Hematopoietic multipotent progenitor cell treated with erythropoietin and hydrocortisone succinate and interleukin-3 and kit ligand, for 15 days (in vitro differentiated cells): ENCODE measurements at places on chromosomes 12 and 14.

GRCh38 chr12:64097366-64098105 is 124.6 kb downstream of the KICS2 start:
- no peak for DNase-seq

DNA sequence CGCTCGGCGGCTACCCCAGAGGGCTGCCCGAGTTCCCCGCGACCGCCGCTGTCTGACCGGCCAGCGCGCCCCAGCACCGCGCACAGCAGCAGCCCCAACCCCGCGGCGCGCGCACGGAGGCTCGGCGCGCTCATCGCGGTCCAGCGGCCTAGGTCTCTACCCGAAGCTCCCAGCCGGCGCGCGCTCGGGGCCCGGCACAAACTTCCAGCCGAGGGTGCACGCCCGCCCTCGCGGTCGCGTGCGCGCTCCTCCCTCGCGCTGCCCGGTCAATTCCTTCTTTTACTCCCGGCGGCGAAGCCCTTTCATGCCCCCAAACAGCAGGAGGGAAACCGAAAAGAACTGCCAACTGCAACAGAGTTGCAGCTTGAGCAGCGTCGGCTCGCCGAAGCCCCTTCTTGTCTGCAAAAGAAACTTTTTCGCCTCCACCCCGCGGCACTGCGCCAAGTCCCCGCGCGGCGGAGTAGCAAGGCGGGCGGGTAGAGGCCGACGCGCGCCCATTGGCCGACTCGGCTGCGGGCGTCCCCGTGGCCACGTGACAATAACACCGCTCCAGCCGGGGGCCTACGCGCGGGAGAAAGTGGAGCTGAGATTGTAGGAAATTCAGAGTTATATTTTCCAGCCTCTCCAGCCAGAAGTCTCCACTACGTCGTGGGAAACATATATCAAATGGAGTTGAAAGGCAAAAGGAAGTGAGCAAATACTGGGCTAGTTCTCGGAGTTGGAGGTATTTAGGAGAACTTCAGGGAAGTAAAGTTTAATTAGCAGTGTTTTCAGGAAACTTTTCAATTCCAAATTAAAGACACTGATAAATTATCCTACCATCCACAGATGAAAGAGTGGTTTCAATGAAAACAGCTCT is at the start of gene LRIG3:
LRIG3 (minus strand) TSS at position 403 of the 859 bp plus-strand sequence; CDS start at position 134, 269 bp downstream.
- no peak for DNase-seq

DNA sequence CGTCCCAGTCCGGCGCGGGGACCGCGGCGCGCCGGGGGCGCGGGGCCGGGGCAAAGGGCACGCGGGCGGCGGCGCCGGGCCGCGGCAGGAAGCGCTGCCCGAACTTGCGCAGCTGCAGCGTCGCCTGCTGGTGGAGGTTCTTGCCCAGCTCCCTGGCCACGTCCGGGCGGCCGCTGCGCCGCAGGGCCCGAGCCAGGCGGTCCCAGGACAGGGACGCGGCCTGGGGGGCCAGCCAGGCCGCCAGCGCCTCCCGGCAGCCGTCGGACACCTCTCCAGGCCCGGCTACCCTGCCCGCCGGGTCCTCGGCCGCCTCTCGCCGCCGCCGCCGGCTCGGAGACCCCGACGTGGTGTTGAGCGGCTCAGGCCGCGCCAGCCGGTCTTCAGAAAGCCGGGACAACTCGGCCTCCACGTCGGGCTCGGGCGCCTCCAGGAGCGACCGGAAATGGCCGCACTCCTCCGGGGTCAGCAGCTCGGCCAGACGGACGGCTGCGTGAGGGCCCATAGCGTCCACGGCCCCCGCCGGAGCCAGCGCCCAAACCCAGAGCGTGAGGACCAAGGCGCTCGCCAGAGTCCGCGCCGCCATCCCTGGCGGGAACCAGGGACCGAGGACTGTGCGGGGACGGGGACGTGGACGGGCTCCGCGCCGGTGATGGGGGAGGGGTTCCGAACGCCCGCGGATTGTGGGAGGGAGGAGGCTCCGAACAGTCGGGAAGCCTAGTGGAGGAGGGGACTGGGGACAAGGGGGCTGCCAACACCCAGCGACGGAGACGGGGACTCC is 34.0 kb downstream of the FIGNL2 start:
- DNase-seq = no peak

- DNase-seq = no peak
These were observed 78.9 kb upstream of the RESF1 start for GRCh38 chr12:31880340-31880739.

DNA sequence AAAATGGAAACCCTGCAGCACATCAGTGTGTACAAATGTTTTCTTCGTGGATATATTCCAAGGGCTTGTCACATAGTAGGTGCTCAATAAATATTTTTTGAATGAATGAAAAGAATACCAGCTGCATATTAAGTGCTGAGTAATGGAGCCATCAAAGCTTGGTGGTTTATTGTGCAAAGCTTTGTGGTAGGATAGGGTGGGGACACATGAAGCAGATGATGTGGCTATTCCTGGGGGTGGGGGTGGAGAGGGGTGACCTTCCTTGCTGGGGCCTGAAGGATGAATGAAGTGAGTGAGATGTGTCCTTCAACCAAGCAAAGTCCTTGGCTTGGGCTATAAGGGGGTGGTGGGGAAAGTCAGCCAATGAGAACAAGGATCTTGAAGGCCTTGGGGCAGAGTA is 4.3 kb upstream of the KRT81 start:
- DNase-seq = no peak

- peak; percentile 38 for DNase-seq
These were observed at the start of gene WSB2 for GRCh38 chr12:118061011-118061872. TSS of gene WSB2 (minus strand) at chr12:118061179. CDS start at chr12:118061048, 131 bp downstream.

DNA sequence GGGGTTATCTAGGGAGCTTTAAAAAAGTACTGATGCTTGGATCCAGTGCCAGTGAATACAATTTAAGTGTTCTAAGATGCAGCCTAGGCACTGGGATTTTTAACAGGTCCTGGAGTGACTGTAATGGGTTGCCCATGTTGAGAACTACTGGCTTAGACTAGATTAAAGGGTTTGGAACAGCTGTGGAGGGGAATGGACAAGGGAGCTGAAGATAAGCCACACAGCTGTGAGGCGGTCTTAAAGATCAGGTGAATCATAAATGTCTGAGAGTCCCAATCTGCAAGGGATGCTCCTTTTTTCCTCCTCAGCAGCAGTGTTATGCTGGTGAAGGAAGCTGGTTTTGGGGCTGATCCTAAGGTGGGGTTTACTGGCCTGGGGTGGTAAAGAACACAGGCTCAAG is 35.5 kb upstream of the FRMD6 start:
- no peak for DNase-seq

DNA sequence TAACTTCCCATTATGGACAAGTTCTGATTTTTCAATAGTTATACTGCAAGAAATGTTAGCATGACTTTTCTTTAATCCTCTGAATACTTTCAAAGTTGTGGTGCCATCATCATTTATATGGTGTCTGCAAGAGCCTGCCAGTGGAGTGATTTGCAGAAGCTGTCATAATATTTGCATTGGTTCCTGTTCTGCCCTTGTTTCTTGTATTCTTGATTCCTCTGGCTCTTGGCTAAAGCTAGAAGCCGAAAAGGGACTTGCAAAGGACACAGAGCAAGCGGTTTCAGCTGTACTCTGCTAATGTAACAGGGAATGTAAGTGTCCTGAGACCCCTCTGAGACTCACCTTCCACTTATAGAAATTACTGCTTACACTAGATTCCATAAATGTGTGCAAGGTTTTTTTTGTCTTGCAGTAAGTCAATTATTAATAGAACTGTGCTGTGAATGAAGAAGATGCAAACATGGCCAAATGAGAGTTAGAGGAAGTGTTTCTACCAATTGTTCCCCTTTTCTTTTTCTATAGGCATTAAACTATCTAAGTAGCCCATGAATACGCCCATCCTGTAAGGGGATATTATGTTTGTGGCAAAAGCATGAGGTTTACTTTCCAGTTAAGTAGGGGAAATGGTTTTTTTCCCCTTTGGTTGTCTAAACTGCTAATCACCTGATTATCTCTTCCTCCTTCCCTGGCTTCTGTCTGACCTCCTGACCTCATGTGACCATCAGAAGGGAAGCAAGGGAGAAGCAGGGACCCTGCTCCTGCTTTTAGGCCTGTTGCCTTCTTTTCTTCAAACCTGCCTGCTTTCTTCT is 5.3 kb downstream of the DYRK4 start:
- no peak for DNase-seq

- DNase-seq = no peak
These were observed 218.9 kb downstream of the LRFN5 start for GRCh38 chr14:41825622-41826021.

GRCh38 chr12:92977326-92977725 is 48.2 kb upstream of the EEA1 start:
- DNase-seq = no peak

DNA sequence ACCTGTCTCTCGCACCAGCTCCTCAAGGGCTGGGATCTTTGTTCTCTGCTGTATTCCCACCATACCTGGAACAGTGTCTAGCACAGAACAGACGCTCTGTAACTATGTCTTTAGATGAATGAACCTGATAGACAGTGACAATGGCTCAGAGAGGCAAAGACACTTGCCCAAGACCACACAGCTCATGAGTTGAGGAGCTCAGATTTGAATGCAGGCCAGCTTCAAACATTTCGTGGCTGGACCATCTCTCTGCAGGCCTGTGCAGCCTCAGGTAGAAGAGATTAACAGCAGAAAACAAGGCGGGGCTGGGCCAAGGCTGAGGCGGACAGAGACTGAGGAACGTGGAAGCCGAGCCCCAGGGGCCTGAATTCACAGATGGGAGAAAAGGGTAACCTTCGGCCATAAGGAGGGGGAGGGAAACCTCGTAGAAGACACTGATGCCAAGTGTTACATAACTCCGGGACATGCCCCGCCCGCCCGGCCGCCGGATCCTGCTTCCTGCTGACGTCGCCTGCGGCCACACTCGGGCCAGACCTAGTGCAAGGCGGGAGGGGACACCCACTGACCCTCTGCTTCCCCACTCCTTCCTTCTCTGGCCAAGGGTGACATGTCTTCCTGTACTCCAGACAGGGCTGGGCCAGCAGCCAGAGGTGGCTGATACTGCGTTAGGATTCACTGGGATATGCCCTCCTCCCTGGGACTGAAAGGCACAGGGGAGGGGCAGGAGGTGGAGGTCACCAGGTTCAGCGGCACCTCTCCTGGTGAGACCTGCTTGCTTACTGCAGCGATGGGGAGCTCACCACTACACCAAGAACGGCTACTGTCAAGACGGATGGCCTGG is 86.8 kb downstream of the RFLNA start:
- DNase-seq = no peak

DNA sequence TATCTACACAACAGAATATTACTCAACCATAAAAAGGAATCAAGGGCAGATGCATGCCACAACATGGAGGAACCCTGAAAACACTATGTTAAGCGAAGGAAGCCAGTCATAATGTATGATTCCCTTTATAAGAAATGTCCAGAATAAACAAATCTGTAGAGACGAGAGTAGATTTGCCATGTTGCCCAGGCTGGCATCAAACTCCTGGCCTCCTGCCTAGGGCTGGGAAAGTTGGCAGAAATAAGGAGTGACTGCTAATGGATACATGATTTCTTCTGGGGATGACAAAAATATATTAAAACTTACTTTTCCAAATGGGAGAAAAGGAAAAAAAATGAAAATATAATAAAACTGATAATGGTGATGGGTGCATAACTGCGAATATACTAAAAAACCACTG is 10.9 kb downstream of the CLIP1 start:
- no peak for DNase-seq

GRCh38 chr12:53747095-53747494 is 4.7 kb downstream of the CISTR start:
- no peak for DNase-seq

DNA sequence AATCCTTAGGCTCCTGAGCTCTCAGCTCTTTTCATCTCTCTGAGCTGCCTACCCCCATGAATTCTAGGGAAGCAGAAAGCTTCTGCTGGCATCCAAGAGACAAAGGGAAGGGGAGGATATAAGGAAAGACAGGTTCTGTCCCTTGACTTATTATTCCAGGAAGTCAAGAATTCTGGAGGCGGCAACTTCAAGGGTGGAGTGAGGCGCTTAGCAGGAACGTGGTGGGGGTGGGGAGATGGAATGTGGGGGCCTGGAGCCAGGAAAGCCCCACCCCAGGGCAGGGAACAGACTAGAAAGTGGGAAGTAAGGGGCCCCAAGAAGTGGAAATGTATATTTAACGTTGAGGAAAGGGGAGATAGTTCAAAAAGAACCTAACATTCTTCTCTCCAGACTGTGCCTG is 1.4 kb downstream of the CALCOCO1 start:
- DNase-seq = no peak

DNA sequence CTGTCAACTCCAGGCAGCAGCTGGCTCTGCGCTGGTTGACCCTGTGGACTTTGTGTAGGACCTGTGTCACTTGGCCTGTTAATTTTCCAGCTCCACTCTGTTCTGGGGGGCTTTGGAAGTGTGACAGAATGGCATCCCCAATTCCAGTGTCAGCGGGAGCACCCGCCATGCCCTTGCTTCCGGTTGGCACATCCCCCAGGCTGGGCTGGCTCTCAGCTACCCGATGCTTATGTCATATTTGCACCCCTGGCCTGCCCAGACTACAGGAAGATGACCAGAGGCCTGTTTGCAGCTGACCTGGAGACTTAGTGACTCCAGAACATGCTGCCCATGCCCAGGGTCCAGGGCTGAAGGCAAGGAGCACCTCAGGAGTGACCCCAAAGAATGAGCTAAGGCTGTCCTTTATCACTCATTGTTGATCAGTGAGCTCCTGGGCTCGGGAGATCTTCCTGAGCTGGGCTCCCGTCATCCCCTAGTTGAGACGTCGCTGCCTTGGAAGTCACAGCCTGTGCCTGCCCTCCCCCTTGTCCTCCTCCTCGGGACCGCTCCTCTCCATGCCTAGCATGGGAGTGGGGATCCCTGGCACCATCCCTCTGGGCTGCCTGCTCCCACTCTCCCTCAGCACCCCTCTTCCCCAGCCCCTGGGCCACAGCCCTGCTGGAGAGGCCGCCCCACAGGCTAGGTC is 163.4 kb upstream of the RTL1 start:
- no peak for DNase-seq

GRCh38 chr14:61456720-61457119 is 135.3 kb downstream of the PRKCH start:
- peak; percentile 80 for DNase-seq

GRCh38 chr14:24235804-24236688 is 3.3 kb downstream of the GMPR2 start:
- DNase-seq = no peak

DNA sequence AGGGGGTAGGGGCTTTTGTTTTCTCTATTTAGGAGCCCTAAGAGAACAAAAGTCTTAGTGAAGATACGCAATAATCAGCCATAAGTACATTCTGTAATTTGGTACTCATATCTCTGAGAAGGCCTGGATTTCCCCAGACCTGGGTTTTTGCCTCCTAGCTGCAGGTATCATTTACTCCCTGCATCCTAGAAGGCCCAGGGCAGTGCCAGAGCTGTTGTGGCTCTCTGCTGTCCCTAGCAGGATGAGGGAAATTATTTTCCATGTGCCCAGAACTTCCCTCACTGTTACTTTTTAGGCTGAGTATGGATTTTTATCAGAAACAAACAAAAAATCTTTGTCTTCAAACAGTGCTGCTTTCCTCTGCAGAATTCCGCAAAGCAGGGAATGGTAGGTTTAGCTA is 192.5 kb upstream of the SYT1 start:
- no peak for DNase-seq

GRCh38 chr12:98808243-98808875 is 163.3 kb downstream of the APAF1 start:
- DNase-seq = no peak
